Nucleus accumbens (tissue), 56 donors: ENCODE measurements at places on chromosomes 16 and 17.

DNA sequence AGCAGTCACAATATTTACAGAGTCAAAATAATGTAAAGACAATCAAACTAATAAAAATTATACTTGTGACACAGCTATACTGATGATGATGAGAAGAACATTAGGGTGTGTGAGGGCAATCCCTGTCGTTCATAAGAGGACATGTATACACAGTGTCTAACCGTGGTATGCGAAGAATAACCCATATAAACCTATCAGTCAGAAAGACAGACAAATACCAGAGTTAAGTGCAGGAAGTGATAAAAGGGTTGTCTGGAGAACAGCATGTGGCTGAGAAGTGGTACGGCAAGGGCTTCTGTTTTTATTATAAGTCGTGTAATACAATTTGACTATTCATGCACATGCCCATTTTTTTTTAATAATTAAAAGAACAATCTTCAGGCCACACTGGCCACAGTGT is 46.7 kb downstream of the LMF1 start:
- DNase-seq: no peak

DNA sequence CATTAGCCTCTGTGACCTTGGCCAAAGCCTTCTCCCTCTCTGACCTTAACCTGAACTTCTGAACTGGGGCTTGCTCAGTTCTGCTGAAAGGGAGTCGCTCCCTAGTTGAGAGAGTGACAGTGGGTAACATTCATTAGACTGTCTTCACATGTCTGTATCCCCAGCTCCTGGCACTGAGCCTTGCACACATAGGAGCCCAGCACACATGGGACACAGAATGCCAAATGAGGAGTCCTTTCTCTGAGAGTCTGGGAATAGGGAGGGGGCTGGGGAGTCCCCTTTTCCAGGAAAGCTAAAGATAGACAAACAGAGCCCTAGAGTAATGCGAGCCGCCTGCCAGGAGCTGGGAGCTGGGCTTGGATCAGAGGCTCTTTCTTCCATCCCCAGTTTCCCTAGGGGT is 2.5 kb downstream of the TAC4 start:
- no peak for DNase-seq

DNA sequence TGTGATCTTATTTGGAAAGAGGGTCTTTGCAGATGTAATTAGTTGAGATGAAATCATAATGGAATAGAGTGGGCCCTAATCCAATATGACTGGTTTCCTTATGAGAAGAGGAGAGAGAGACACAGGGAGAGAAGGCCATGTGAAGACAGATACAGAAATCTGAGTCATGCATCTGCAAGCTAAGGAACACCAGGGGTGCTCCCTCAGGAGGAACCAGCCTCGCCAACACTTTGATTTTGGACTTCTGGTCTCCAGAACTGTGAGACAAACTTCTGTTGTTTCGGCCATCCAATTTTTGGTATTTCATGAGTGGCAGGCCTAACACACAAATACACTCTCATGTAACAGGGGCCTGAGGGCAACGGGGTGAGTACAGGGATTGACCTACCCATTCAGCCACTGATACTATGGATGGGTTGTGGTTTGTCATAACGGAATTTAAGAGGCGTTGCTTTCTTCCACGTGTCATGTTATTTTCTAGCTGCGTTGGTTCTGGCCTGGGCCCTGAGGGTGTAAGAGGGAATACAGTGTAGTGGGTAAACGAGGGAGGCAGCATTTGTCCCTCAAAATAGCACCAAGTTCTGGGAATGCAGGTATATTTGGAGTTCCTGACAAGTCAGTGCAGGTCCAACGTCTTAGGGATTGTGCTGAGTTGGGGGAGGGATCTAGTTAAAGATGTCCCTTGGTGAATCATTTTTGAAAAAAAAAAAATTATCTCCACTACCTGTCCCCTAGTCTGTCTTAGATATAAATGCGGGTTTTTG is 17.7 kb downstream of the PLCG2 start:
- DNase-seq: no peak

- DNase-seq: no peak
Measured at GRCh38 chr17:4234401-4234800, 29.4 kb downstream of the ANKFY1 start.

DNA sequence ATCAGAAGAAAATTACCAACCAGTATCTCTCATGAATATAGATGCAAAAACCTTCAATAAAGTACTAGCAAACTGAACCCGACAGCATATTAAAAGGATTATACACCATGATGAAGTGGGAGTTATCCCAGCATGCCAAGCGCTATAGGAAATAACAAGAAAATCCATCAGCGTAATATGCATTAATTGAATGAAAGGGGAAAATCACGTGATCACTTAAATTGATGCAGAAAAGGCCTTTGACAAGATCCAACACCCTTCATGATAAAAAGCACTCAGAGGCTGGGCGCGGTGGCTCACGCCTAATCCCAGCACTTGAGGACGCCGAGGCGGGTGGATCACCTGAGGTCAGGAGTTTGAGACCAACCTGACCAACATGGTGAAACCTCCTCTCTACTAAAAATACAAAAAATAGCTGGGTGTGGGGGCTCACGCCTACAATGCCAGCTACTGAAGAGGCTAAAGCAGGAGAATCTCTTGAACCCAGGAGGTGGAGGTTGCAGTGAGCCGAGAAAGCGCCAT is 4.8 kb downstream of the CTRB2 start:
- no peak for DNase-seq

GRCh38 chr16:70653406-70653805 is 7.0 kb downstream of the IL34 start:
- no peak for DNase-seq

DNA sequence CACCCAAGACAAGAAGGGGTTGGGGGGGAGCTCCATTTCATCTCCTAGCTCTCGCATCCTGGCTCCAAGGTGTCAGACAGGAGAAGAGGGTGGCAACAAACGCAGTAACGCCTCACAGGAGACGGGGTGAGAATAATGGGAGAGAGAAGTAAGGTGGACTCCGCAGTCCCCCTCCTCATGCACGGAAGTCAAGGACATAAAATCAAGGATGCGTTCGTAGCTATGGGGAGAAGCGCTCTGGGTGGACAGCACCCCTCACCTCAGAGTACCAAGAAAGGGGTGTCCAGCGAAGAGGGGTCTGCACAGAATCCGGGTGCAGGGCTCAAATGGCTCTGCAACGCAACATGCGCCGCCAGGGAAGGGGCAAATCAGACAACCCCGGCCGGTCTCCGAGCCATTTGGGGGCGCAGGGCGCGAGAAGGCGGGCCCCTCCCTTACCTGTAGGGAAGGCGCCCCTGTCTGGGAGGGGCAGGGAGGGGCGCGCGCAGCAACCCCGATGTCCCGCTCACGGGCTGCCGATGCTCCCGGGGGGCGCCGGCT is 555 bp downstream of the HDAC5 start:
- DNase-seq: no peak

GRCh38 chr17:10754861-10755591 is 25.2 kb upstream of the TMEM220 start:
- DNase-seq: no peak

- DNase-seq: no peak
Measured at GRCh38 chr16:25747160-25747758, 55.5 kb downstream of the HS3ST4 start.

DNA sequence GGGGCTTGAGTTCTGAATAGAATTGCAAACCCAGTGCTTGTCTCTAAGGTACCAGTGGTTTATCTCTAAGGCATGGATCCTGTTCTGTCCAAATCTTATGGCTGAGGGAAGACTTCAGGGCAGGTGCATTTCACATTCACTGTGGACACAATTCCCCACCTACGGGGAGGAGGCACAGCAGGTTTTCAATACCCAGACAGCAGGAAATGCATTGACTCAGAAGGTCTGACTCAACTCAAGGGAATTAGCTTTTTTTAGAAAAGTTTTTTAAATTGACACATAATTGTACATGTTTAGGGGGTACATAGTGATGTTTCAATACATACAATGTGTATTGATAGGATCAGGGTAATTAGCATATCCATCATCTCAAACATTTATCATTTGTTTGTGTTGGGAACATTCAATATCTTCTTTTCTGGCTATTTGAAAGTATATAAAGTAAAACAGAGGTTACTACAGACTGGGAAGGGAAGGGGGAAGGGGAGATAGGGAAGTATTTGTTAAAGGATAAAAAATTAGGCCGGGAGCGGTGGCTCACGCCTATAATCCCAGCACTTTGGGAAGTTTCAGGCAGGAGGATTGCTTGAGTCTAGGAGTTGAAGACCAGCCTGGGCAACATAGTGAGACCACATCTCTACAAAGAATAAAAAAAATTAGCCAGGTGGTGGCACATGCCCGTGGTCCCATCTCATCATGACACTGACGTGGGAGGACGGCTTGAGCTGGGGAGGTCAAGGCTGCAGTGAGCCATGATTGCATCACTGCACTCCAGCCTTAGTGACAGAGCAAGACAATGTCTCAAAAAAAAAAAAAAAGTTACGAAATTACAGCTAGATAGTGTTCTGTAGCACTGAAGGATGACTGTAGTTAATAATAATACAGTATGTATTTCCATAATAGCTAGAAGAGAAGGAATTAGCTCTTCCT is 54.9 kb downstream of the RGS9 start:
- no peak for DNase-seq

DNA sequence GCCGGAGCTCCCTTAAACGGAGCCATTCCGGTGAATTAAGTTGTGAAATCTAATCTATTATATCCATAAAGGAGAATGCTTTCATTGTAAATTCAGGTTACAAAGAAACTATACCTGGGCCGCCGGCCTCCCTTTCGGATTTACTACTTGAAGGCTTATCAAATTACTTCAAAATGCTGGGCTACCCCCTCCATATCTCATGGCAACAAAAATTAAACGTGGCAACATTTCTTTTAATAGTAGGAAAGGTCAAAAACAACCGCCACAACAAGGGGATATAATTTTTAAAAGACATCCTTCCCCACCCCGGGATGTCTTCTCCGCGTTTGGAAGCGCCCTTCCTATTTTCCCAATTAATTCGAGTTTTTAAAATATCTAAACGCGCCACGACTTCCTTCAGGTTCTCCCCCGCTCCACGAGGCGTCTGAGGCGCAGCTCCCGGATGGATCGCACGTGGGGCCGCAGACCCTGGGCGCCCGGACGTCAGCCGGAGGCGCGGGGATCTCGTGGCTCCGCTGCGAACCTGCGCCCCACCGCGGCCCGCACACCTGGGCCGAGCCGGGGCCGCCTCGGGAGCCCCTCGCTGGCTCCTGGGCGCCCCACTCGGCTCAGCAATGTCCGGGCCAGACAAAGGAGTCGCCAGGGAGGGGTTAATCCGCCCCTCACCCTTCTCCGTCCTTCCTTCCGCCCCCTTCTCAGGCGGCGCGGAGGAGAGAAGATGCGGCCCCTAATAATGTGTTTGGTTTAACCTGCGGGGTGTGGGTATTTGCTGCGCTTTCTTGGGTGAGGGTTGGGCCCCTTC is 47.4 kb upstream of the SLC38A10 start:
- DNase-seq: no peak

DNA sequence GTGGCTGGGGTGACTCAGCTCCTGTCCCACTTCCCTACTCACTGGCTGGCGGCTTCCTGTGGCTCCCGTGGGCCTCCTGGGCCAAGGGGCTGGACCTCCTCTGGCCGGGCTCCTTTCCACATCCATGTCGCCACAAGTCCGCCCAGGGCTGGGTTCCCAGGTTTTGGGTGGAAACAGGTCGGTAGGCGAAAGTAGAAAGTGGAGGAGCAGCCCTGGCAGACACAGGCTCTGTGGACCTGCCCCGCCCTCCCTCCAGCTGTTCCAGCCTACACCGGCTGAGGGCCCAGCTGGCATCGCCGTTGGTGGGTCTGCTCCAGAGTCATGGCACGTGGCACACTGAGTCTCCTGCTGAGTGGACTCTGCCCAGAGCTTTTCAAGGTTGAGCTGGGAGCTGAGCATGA is 28.7 kb downstream of the GSE1 start:
- no peak for DNase-seq
